ENCODE measurements at places on chromosomes 11 and 22.

DNA sequence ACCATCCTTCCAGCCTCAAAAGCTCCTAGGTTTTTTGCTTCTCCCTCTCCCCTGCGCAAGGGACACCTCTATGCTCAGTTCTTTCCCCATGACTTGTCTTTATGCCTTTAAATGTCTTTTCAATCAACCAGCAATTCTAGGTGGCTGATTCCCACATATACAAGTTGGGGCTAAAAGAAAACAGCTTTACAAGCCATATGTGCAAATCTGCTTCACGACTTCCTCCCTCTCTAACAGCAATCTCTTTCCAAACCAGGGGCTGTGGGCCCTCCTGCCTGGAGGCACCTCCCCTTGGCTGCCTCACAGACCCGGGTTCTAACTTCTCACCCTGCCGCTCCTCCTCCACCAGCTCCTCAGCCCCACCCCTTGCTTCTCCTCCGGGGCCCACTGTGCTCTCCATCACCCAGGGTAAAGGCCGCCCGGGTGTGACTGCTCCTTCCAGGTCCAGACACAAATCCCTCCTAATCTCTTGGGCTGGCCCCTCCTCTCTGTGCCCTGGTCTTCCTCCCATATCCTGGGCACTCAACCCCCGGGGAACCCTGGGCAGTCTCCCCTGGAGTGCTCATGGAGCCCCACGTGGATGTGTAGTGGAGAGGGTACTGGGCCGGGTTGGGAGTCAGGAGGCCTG is 14.1 kb downstream of the TMPRSS13 start:
- DNase-seq: no peak

DNA sequence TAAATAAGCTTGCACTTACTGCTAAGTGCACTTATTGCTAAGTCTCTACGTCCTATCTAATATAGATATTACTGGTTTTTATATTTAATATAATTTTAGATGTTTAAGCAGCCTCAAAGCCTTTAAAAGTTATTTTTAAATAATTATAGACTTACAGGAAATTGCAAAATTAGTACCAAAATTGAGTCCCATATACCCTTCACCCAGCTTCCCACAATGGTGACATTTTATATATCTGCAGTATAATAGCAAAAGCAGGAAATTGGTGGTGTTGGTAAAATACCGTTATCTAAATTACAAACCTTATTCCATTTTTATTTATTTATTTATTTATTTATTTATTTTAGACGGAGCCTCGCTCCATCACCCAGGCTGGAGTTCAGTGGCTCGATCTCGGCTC is 1.9 kb upstream of the AP1B1 start:
- no peak for DNase-seq

- no peak for DNase-seq
These were observed 56.1 kb downstream of the MICAL2 start for GRCh38 chr11:12166299-12167060.

DNA sequence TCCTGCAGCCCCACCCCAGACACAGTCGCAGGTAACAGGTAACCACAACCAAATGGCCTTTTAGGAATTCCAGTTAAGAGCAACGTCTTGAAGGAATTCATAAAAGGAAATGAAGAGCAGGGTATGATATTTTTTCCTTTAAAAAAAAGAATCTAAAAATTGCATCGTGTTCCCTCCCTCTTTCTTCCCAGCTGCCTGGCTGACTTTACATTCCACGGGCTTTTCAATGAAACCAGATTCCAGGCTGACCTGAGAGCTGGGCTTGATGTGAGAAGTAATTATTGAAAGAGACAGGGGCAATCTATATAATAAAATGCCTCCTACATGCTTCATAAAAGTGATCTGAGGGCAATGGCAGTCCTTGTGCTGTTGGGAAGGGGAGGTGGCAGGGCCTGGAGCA is 57.3 kb upstream of the EIF3D start:
- DNase-seq: no peak

DNA sequence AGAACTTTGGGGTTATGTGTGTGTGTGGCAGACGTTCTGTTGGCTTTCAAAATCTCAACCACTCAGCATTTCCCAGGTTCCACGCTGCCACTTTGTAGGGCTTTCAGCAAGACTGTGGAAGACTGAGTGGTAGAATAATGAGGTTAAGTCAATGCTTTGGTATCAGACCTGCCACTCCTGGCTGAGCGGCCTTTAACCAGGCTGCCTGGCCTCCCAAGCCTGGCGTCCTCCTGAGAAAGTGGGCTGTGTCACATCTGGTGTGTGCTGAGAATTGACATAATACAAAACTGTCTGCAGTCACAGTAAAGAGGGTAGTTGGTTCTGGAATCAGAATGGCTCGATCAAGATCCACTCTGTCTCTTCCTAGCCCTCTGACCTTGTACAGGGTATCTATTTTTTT is 126.5 kb downstream of the DBX1 start:
- no peak for DNase-seq

DNA sequence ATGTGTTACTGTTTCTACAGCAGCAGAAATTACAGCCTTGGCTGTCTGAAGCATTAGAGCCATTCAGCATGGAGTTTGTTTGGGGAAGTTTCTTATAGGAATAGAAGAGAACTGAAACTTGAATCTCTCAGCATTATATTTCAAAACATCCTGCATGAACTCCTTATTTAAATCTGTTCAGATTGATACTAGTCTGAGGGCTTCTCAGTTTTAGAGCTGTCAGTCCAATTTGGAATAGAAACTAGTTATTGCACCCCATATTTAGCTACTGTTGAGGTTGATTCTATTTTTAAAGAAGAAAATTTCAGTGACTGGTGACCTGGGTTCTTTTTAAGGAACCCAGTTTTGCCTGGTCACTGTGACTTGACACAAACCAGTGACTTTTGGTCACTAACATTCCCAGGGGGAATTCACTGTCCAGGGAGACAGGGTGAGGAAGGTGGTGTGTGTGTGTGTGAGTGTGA is 126.0 kb upstream of the TTC12 start:
- DNase-seq: no peak

- DNase-seq: peak; percentile 30
These were observed 4.6 kb upstream of the GALR3 start for GRCh38 chr22:37818409-37819104.

DNA sequence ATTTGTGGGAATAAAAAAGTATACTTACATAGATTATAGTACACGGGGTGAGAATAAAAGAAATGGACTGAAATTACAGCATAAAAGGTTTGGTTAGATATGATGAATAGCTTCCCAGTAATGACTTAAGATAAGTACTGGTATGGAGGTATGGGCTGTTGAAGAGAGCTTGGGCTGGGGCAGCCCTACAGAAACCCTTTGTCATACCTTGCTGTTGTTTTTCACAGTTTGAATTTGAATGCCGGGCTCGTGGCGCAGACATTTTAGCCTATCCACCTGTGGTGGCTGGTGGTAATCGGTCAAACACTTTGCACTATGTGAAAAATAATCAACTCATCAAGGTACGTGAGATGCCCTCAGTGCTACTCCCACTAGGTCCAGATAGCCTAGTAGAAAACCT is 42.3 kb upstream of the RBX1 start:
- no peak for DNase-seq

- DNase-seq: no peak
These were observed 3.0 kb upstream of the MUC2 start for GRCh38 chr11:1071571-1072115.

GRCh38 chr11:96054870-96055705 is 131.2 kb upstream of the MTMR2 start:
- no peak for DNase-seq

DNA sequence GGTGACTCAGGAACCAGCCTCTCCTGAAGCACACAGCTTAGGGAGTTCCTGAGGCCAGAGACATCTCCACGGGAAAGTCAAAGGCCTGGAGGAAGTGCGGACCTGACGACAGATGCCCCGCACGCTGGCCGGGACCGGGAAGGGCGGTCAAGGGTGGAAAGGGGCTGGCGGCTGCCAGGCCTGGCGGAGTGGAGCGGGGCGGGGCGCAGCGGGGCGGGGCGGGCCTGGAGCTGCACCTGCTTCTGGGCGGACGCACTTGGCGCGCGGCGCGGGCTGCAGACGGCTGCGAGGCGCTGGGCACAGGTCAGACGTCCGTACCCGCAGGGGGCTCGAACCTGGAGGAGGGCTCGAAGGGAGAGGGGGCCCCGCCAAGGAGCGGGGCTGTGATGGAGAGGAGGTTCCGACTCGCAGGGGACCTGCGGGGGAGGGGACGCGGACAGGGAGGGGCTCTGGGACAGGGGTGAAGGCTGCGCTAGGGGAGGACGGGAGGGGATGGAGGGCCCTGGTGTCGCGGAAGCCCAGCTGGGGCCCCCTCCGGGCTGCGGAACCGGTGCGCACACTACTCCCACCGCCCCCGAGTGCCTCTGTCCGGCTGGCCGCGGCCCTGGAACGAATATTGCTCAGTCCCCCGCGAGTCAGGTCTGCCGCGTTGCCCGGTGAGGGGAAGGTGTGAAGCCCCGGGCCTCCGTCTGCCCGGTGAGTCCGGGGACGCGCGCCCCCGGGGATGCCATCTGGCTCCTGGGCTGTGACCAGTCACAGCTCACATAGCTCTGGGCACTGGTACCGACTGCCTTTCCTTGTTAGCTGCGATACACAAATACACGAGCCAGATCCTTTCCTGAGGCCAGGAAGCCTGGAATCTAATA is at the start of gene TMEM45B:
Gene TMEM45B (plus strand): TSS at position 253 of the 866 bp plus-strand sequence. CDS start 36,635 bp downstream, outside the sequence.
- DNase-seq: peak; percentile 4

GRCh38 chr11:70572974-70573260 is 174.6 kb downstream of the CTTN start:
- no peak for DNase-seq

DNA sequence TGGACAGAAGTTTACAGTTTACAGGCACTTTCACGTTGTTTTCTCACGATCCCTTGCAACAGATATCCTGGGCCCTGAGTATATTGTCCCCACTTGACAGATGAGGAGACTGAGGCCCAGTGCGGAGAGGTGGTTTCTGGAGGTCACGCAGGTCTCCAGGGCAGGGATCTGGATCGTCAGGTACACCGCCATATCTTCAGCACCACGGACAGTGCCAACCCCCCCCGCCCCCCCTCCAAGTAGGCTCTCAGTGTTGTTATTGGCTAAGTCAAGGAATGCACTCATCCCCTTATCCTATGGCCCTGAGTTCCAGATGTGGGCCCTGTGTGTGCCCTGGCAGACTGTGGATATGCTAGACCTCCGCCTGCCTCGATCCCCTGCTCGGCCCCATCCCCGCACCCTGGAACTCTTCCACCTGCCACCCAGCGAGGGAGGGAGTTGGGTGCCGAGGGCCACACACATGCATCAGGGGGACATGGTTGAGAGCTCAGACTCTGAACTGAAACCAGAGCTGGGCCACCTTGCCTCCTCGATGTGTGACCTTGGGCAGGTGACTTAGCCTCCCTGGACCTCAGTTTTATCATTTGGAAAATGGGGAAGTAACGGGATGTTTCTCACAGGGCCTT is 37.5 kb downstream of the MPPED1 start:
- DNase-seq: no peak

GRCh38 chr11:124302347-124303125 is 11.2 kb downstream of the OR8D1 start:
- DNase-seq: no peak

GRCh38 chr22:42342426-42343120 is 72.1 kb upstream of the TCF20 start:
- no peak for DNase-seq

DNA sequence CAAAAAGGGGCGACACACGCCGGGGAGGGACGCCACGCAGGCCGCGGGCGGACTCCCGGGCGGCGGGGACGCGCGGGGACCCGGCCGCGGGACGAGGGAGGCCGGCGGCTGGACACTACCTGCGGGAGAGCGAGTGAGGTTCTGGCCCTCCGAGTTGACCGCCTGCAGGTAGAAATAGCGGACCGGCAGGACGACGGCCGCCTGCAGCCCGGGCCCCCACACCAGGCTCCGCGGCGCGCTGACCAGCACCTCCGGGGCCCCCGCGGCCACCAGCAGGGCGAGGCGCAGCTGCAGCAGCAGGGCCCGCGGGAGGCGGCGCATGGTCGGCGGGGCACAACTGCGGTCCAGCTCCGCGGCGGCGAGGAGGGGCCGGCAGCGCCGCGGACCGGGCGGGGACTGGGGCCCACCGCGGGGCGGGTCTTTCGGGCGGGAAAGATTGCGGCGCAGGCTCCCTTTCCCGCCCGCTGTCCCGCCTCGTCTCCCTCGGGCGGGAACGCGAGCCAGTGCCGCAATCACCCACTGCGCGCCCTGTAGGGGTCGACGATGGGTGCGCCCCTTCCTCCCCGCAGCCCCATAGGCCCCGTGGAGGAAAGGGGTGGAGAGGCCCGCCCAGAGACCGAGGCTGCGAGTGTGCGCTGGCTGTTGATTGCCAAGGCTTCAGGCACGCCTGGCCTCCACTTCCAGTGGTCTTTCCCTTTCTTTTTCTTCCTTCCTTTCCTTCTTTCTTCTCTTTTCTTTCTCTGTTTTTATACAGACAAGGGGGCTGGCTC is at the start of gene POGLUT3:
Gene POGLUT3 (minus strand): TSS at position 339 of the 770 bp plus-strand sequence. CDS start 18 bp downstream, at position 321.
- no peak for DNase-seq

DNA sequence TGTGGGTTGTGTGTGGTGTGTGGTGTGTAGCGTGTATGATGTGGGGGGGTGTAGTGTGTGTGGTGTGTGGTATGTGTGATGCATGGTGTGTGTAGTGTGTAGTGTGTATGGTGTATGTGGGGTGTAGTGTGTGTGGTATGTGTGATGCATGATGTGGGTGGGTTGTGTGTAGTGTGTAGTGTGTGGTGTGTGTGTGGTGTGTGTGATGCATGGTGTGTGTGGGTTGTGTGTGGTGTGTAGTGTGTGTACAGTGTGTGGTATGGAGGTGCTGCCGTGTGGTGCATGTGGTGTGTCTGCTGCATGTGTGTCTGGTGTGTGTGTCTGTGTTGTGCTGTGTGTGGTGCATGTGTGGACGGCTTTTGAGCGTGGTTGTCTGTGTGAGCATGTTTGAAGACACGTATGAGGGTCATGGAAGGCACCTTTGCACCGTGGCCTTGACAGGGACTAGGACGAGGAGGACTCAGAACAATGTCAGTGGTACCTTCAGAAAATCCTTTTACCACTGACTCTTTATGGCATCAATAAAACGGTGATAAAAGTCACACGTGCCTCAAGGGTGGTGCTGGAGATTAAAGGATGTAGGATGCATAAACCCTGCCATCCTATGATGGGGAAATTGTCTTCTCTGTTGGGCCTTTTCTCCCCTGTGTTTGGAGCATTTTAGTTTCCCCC is 328.7 kb upstream of the B3GAT1 start:
- no peak for DNase-seq

DNA sequence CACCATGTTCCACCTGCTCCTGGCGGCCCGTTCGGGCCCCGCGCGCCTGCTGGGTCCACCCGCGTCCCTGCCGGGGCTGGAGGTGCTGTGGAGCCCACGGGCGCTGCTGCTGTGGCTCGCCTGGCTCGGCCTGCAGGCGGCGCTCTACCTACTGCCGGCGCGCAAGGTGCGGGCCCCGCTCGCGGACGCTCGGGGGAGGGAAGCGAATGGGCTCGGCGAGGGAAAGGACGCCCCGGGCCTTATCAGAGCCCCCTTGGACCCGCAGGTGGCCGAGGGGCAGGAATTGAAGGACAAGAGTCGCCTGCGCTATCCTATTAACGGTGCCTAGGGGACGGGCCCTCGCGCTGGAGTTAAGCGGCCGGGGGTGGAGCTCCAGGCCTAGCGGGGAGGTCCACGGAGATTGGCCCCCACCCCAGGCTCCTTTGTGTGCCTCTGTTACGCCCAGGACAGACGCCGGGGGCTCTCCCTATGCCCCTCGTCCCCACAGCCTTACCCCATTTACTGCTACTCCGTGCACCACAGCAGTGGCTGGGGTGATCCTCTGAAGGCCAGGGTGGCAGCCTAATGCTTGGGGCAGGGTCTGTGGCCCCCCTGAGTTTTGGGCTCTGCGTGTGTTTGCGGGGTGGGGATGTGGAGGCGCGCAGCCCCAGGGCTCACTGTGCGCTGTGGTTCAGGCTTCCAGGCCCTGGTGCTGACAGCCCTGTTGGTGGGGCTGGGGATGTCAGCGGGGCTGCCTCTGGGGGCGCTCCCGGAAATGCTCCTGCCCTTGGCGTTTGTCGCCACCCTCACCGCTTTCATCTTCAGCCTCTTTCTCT is 1.1 kb downstream of the TM7SF2 start:
- DNase-seq: peak; percentile 60

Data from stimulated activated CD8-positive, alpha-beta memory T cell treated with anti-CD3 and anti-CD28 coated beads, Interleukin-7, amount 100 ng/mL, for 4 hours (primary cell).